ENCODE measurements at places on chromosomes 1 and 21. TPM values are rescaled to one million over a fixed set of nuclear protein-coding genes. Genes with fewer than 3 reads are reported as not detected.

DNA sequence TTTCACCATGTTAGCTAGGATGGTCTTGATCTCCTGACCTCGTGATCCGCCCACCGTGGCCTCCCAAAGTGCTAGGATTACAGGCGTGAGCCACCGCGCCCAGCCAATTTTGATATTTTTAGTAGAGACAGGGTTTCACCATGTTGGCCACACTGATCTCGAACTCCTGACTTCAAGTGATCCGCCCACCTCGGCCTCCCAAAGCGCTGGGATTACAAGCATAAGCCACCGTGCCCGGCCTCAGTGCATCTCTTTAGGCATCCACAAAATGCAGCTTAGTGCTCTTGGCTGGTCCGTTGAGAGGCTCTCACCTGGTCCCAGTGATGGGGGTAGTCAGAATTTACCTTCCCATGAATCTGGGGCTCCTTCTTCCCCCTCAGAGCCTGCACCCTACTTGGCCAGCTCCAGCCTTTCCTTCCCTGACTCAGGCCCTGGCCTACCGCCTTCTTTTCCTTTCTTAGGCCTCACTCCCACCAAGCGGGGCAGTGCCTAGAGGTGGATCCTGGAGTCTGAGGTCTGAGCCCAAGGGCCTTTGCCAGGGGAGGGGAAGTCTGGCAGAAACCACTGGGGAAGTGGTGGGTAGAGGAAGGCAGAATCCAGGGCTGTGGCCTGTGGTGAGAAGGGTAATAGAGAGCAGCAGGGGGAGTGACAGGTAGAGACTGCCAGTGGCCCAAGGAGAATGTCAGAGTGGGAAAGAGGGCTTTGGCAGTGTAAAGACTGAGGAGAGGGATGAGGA lies 3.7 kb downstream of the LENEP start:
- H3K4me1 ChIP-seq: no peaks in the 10 kb centered on the region
- peak; percentile 23 for DNase-seq
- H3K27ac ChIP-seq: no peak overlapping the region

- no peaks in the 10 kb centered on the region for H3K27me3 ChIP-seq
- no peak overlapping the region for H3K4me3 ChIP-seq
- no peaks in the 10 kb centered on the region for H3K4me1 ChIP-seq
- DNase-seq: no peak
- H3K27ac ChIP-seq: no peak overlapping the region
Measured at GRCh38 chr1:178921499-178921898, 50.6 kb upstream of the ANGPTL1 start.

- H3K4me1 ChIP-seq: no peaks in the 10 kb centered on the region
- no peak overlapping the region for H3K4me3 ChIP-seq
- peak; percentile 79 for DNase-seq
- H3K27ac ChIP-seq: no peak overlapping the region
- no peaks in the 10 kb centered on the region for H3K36me3 ChIP-seq
Measured at GRCh38 chr1:186212568-186213224, 162.4 kb downstream of the TPR start.

- no peak for DNase-seq
- H3K4me1 ChIP-seq: peaks cover 11% of the 10 kb centered on the region
- no peak overlapping the region for H3K27ac ChIP-seq
- H3K27me3 ChIP-seq: no peaks in the 10 kb centered on the region
- H3K36me3 ChIP-seq: peaks cover 2% of the 10 kb centered on the region
Measured at GRCh38 chr1:89600451-89601224, 32.3 kb upstream of the LRRC8C start.

DNA sequence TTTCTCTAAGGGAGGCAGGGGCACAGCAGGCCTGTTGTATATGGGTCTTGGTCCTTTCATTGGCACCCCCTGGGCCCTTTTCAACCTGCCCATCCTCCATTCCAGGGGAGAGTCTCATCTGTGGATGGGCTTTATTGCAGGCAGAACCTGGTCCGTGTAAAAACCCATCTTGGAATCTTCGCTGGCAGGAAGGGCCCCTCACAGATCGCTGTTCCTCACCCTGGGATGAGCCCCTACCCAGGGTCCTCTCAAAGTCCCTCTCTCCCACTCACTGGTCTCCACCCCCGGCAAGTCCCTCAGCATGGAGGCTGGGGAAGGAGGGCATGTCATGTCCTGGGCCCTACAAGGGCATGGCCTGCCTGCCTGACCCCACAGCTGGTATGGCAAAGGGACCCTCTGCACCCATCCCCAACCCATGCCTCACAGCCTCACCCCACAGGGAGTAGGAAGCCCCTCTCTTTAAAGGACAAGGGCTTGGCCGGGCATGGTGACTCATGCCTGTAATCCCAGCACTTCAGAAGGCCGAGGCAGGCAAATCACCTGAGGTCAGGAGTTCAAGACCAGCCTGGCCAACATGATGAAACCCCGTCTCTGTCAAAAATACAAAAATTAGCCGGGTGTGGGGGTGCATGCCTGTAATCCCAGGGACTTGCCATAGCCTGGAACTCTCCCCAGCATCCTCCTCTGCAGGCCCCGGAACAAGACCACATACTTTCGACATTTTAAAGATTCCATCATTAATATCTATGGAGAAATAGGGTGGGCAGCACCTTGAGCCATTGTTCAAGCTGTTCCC lies 13.2 kb upstream of the CDA start:
- DNase-seq: no peak
- H3K4me1 ChIP-seq: no peaks in the 10 kb centered on the region
- H3K27ac ChIP-seq: no peak overlapping the region
- H3K27me3 ChIP-seq: no peaks in the 10 kb centered on the region
- H3K36me3 ChIP-seq: no peaks in the 10 kb centered on the region
- H3K4me3 ChIP-seq: no peak overlapping the region

DNA sequence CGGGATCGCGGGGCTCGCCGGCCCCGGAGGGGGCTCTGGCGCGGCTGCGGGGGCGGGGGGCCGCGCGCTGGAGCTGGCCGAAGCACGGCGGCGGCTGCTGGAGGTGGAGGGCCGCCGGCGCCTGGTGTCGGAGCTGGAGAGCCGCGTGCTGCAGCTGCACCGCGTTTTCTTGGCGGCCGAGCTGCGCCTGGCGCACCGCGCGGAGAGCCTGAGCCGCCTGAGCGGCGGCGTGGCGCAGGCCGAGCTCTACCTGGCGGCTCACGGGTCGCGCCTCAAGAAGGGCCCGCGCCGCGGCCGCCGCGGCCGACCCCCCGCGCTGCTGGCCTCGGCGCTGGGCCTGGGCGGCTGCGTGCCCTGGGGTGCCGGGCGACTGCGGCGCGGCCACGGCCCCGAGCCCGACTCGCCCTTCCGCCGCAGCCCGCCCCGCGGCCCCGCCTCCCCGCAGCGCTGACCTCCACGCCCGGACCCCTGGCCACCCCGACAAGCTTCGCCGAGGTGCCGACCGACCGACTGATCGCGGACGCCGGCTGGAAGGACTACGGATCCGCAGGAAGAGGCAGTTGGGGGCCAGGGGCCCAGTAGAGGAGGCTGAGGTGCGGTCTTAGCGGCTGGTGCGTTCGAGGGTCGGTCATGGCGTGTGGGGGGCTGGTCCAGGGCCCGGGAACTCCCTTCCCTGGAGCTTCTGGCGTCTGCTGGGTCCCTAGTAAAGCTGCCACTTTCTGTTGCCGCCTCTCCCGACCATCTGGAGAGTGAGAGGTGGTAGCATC lies 711 bp downstream of the TRNP1 start:
- H3K36me3 ChIP-seq: peaks cover 20% of the 10 kb centered on the region
- peak; percentile 32 for DNase-seq
- no peaks in the 10 kb centered on the region for H3K27me3 ChIP-seq

Gene SLC16A4
- 0.17 TPM for total RNA-seq

- H3K27ac ChIP-seq: no peak overlapping the region
- no peaks in the 10 kb centered on the region for H3K27me3 ChIP-seq
- no peaks in the 10 kb centered on the region for H3K4me1 ChIP-seq
- no peak for DNase-seq
- H3K4me3 ChIP-seq: no peak overlapping the region
Measured at GRCh38 chr1:100718581-100718980, 961 bp upstream of the VCAM1 start.

- H3K4me3 ChIP-seq: no peak overlapping the region
- 0 out of 2 replicates have a peak, but pooled peaks cover 3% of the 10 kb centered on the region for H3K4me1 ChIP-seq
- no peaks in the 10 kb centered on the region for H3K27me3 ChIP-seq
- H3K27ac ChIP-seq: no peak overlapping the region
- no peaks in the 10 kb centered on the region for H3K36me3 ChIP-seq
Measured at GRCh38 chr1:208100906-208101305, 143.3 kb downstream of the PLXNA2 start.

Gene GOLPH3L
- 30.0 TPM for total RNA-seq

- H3K4me1 ChIP-seq: peaks cover 4% of the 10 kb centered on the region
- H3K27ac ChIP-seq: no peak overlapping the region
- H3K4me3 ChIP-seq: no peak overlapping the region
- no peak for DNase-seq
- H3K27me3 ChIP-seq: no peaks in the 10 kb centered on the region
Measured at GRCh38 chr21:36148886-36149285, 7.7 kb upstream of the DOP1B start.

Gene APOBEC4
- not detected for total RNA-seq

- H3K4me3 ChIP-seq: no peak overlapping the region
- DNase-seq: no peak
- no peaks in the 10 kb centered on the region for H3K36me3 ChIP-seq
Measured at GRCh38 chr1:76090283-76091203, 16.0 kb downstream of the ST6GALNAC3 start.

DNA sequence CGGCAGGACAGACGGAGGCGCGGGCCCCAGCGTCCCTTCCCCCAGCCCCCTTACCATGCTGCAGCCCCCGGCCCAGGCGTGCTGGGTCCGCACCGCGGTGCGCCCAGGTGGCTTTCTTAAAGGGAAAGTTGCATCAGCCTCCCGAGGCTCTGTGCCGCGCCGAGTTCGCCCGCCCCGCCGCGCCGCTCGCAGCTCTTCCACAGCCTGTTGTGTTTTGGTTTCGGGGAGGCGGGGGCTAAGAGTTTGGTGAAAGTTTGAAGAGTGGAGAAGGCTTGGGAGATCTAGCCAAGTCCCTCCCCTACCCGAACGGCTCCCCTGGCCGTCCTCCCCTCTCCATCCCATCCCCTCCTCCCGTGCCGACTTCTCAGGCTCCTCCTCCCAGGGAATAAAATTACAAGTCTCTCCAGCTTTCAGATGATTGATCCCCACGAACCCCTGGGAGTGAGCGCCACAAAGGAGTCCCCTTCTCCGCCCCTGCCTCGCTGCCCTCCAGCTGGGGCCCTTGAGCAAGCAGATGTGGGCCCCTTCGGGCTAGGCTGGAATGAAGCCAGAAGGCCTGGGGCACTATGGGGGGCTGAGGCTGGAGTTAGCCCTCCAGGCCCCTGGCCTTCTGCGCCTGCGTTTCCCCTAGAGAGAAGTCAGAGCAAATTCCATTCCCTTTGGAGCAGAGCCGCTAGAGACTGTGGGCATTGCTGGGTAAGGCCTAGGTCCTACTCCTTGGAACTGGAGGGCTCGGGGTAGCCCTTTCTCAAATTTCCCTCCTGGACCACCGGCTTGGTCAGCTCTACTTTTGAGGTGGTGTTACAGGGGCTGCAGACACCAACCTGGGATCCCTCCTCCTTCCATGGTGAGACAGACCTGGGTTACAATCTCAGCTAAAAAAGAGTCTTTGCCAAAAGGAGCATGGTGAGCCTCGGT lies at the start of gene SLC6A9:
SLC6A9 (minus strand) TSS at position 211 of the 918 bp plus-strand sequence. CDS start 7,185 bp downstream, outside the sequence.
- peaks cover 5% of the 10 kb centered on the region for H3K36me3 ChIP-seq
- H3K4me3 ChIP-seq: peak within 1 kb of the TSS; percentile 96

GRCh38 chr1:221910222-221910621 lies 168.3 kb upstream of the DUSP10 start:
- H3K4me3 ChIP-seq: no peak overlapping the region
- DNase-seq: no peak
- H3K4me1 ChIP-seq: no peaks in the 10 kb centered on the region

DNA sequence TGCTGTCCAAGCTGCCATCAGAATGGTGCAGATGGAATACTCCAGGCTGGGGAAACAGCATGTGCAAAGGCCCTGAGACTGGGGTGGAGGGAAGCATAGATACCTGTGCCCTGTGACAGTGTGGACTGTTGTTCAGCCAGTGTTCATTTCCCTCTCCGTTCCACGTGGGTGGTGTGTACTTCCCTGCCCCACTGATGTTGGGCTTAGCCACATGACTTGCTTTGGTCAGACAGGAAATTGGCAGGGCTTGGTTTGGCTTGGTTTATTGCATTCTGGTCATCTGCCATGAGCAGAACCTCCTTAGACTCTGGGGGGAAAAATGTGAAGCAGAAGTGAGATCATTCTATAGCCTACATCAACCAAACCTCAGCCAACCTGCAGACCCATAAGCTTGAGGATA lies 102.4 kb upstream of the IGSF21 start:
- H3K36me3 ChIP-seq: no peaks in the 10 kb centered on the region
- H3K27ac ChIP-seq: no peak overlapping the region

DNA sequence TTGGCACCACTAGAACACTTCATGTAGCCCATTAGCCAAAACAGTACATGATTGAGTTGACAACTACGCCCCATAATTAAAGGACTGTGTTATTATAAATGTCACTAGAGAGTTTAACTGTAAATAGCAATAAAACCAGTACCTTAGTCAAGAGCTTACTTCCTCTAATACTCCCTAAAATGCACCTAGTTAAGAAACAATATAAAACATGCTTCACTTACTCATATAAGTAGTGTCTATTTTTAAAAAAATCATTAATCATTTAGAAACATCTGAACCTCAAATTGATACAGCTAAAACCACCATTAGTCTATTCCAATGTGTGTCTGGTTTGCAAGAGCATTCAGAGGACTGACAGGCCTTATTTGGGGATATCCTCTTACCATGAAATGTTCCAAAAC lies 25.3 kb downstream of the PTP4A2 start:
- H3K36me3 ChIP-seq: peaks cover 68% of the 10 kb centered on the region
- no peaks in the 10 kb centered on the region for H3K27me3 ChIP-seq
- no peak for DNase-seq

Gene RGS5
- 30.1 TPM for total RNA-seq

DNA sequence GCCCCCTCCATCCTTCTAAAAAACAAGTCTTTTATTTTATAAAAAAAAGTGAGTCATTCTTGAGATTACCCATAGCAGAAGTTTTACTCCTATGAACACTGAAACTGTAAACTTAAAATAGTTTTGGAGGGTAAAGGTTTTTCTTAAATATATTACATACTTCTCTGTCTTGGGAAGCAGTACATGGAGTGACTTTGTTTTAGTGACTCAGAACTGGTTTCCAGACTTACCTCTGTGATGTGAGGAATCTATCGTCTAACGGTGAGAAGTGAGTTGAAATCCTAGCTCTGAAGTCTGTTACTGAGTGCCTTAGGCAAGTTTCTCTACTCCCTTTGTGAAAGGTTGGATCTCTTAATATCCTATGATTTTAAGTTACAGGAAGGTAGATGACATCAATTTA lies 176.3 kb upstream of the POU3F1 start:
- peaks cover 2% of the 10 kb centered on the region for H3K36me3 ChIP-seq
- H3K4me1 ChIP-seq: peaks cover 14% of the 10 kb centered on the region
- no peak overlapping the region for H3K27ac ChIP-seq
